ENCODE measurements at places on chromosomes 7 and 10.
A peak's percentile ranks its signal among the peaks of the same experiment; 100 is the strongest.

DNA sequence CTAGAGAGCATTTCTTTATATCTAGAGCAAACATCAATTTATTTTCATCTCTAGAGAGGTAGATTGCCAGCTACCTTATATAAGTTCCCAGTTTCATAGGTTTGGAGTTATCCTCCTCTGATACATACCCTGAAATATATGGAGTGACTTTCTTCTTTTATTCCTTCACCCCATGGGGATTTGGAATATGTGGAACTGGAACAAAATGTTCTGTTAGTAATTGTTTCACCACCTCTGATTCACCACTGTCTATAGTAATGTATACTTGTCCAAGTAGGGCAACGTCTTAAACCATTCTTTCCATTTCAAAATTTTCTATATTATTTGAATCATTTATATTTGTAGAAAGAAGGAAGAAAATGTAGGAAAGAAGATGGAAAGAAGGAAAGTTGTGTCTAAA is 511.2 kb upstream of the KCND2 start:
- no peak for DNase-seq

GRCh38 chr7:116621649-116622048 is 50.3 kb upstream of the MET start:
- peak; percentile 7 for DNase-seq

GRCh38 chr7:81676813-81677212 is 93.0 kb downstream of the HGF start:
- peak; percentile 75 for DNase-seq

DNA sequence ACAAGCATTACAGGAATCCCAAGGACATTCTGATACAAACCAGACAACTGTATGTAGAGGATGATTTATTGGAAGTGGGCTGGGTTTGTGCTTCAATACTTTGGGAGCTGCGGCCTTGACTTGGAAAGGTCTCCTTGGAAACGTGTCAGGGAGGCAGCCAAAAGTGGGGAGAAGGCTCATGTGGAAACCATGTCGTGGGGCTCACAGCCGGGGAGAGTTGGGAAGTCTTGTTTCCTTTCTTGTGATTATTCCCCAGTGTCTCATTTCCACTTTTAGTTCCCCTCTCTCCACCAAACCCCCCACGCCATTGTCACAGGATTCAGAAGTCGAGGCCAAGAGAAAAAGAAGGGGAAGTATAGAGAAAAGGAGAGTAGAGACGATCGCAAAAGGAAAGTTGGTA is 53.9 kb upstream of the SFMBT2 start:
- DNase-seq, result no peak

- no peak for DNase-seq
Observed at GRCh38 chr7:130266258-130266960, at the start of gene CPA2. CPA2 (plus strand) TSS chr7:130266863; CDS start chr7:130266882, 19 bp downstream.

DNA sequence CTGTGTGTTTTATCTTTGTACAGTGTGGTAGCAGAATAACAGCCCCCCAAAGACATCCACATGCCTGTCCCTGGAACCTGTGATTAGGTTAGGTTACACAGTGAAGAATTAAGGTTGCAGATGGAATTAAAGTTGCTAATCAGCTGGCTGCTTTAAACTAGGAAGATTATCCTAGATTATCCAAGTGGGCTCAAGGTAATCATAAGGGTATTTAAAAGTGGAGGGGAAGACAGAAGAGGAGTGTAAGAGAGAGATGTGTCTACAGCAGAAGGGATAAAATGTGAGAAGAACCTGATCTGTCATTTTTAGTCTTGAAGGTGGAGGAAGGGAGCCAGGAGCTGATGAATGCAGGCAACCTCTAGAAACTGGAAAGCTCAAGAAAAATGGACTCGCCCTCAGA is 117.6 kb downstream of the ARHGAP22 start:
- DNase-seq, result no peak

GRCh38 chr10:119852822-119853221 is 19.8 kb downstream of the MCMBP start:
- no peak for DNase-seq

DNA sequence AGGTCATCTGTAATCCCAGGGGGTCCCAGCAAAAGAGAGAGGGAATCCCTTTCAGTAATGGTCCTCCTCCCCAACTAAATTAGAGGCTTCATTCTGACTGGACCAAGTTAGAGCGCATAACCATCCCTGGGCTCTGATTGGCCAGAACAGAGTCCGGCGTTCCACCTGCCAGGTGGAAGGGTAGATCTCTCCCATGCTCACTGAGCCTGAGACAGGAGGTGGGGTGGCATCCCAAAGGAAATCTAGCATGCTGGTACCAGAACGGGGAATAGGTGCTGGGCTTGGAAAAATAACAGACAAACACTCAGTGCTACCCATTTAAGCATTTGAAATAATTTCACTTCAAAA is 21.0 kb upstream of the TSPAN33 start:
- DNase-seq, result no peak

DNA sequence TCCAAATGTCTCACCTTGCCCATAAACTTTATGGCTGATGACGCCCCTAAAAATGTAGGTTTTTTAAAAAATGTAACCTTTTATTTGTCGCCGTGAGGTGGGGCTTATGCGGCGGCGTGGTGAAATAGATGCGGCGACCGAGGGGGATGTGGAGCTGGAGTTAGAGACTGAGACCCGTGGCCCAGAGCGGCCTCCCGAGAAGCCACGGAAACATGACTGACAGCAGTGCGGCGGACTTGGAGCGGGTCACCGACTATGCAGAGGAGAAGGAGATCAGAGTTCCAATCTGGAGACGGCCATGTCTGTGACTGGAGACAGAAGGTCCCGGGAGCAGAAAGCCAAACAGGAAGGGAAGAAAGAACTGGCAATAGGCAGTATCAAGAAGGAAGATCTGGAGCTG is 46.5 kb downstream of the C7orf33 start:
- no peak for DNase-seq

DNA sequence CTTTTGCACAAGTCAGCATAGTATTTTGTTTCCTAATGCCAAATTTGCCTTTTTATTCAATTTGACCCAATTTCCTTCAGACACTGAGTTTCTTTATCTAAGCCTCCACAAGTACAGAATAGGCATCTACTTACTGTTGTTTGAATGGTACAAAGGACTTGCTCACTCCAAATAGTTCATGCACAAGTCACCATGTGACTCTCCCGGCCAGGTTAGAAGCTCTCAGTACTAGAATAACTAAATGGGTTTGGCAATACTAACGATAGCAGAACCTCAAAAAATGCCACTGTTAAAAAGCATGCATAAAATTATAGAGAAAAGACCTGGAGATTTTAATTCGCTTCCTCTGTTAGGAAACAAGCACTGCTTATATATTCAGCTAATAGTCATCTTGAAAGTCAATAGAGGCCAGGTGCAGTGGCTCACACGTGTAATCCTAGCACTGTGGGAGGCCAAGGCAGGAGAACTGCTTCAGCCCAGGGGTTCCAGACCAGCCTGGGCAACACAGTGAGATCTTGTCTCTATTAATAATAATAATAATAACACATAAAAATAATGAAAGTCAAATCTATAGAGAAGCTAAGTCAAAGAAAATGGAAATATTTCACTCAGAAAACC is 335.8 kb upstream of the MBL2 start:
- DNase-seq, result no peak

DNA sequence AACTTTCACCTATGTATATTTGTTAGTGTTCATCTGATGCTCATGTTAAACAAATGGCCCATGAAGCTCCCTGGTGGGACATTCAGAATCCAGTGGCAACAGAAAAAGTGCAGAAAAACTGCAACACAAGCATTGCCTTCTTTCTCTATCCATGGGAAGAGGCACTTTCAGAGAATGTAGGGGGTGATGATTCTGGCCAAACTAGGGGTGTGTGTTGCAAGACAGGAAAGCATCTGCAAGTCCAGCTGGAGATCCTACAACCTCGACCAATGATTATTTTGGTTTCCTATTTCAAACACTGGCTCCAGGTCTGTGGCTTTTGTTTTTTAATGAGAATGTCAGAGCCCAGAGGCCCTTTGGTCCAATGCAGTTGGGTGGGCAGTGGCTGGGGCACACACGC is 198.7 kb downstream of the CXCL12 start:
- peak; percentile 52 for DNase-seq

GRCh38 chr7:31302356-31302755 is 38.2 kb downstream of the NEUROD6 start:
- DNase-seq, result no peak

- no peak for DNase-seq
Observed at GRCh38 chr7:105060437-105060836, 46.4 kb downstream of the KMT2E start.

DNA sequence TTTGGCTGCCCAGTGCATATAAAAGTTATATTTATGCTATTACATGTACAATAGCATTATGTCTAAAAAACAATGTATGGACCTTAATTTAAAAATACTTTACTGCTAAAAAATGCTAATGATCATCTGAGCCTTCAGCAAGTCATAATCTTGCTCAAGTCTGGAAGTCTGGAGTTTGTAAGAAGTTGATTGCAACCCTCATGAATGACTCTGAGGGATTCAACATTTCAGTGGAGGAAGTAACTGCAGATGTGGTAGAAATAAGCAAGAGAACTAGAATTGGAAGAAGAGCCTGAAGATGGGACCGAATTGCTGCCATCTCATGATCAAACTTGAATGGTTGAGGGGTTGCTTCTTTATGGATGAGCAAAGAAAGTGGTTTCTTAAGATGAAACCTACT is 13.0 kb upstream of the ADAMTS14 start:
- no peak for DNase-seq

DNA sequence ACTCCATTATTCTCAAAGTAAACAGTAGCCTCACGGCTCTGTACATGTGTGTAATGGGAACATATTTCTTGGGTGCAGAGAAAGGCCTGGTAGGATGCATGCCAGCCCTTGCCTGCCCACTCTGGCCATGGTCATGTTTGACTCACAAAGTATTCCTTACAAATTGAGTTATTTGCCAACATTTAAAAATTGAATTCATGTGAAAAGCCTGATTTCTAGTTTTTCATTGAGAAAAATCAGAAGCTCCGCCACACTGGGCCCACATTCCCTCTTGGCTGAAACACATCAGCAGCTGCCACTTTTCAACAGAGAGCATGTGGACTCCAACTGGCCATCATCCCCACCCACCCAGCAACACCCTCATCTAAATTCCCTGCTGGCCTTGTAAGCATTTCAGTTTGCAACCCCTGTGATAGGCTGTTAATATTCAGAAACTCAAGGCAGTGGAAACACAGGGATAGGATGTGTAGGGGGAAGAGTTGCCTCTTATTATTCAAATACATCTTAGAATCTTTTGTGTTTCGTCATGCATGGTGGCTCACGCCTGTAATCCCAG is 40.9 kb downstream of the CDH23 start:
- no peak for DNase-seq

Data from foreskin fibroblast (primary cell).